ENCODE measurements at places on chromosomes 1 and 21.

DNA sequence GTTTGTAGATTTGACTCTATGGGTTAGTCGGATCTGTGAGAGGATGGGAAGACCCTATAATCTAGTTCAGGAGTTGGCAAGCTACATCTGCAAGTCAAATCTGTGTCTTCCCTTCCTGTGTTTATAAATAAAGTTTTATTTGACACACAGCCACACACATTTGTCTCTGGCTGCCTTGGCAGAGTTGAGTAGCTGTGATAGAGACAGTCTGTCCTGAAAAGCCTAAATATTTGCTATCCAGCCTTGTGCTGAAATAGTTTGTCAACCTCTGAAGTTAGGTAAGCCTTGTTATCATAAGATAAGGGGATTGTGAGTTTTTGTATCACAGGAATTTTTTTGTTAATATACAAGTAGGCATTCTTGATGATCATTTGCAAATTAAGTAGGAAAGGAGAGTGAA, 136.8 kb downstream of the NOS1AP start:
- no peak for DNase-seq

GRCh38 chr1:58548371-58548770, 1.8 kb upstream of the OMA1 start:
- no peak for DNase-seq

DNA sequence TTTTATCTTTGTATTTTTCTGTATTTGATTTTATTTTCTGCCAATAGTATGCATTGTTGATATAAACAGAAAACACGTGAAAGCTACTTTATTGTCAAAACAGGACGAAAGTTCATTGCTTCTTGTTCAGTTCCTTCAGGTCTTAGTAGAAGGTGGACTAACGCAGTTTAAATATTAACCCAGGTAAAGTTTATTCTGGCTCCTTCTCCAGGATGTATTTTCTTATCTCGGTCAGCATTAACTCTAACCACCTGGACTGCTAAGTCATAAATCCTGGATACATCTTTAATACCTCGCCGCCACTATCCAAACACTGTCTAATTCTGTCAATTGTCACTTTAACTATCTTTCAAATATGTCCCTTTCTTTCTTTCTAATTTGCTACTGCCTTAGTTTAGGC, 5.7 kb upstream of the SOAT1 start:
- DNase-seq = no peak

- DNase-seq = no peak
Observed at GRCh38 chr1:53608071-53608470, 130.9 kb downstream of the GLIS1 start.

DNA sequence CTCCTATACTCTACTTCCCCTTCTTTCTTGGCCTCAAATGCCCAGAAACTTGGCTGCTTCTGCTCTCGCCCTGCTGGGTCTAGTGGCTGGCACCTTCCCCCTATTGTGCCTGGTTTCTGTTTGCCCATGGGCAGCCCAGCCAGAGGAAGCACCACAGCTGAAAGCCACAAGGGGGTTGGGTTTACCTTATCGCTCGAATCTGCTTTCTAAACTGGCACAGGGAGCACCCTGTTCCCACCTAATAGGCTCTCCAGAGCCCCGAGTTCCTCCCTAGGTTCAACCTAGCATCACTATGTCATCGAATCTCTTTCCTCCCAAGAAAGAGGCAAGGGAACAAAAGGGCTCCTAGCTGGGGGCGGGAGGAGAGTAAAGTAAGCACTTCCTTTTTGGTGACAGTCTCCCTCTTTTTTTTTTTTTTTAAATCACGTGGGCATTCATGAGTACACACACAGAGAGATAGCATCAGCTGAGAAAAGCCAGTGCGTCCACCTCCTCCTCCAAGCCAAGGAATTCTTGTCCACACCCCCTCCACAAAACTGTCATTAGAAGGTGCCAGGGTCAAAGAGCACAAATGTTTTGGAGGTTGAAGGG, 72.8 kb downstream of the PLEKHA6 start:
- peak; percentile 1 for DNase-seq

GRCh38 chr21:35316933-35317332, 267.8 kb upstream of the RUNX1 start:
- no peak for DNase-seq

DNA sequence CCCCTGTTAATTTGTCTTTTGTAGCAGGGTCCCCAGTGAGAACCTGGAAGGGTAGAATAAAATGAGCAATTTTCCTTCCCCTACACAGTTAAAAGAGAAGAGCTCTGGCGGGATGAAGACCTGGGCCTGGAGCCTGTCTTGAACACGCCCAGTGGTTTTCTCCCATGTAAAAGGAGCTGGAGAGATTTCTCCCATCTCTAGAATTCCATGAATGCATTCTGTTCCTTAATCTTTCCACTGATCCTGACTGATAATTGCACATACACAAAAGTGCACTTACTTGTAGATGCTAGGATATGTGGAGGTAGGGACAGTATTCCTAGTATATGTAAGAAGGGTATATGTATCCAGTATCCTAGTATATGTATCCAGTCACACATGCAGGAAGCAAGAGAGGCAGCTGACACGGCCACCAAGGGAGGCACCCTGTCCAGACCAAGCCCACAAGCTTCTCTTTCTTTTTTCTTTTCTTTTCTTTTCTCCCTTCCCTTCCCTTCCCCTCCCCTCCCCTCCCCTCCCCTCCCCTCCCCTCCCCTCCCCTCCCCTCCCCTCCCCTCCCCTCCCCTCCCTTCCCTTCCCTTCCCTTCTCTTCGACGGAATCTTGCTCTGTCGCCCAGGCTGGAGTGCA, 11.9 kb upstream of the PKNOX1 start:
- DNase-seq = no peak

GRCh38 chr1:178324003-178324402, 172.8 kb downstream of the CLEC20A start:
- DNase-seq = no peak

- DNase-seq = no peak
Observed at GRCh38 chr1:150917387-150917786, 8.8 kb upstream of the SETDB1 start.

Measured in stimulated activated CD8-positive, alpha-beta memory T cell treated with anti-CD3 and anti-CD28 coated beads, Interleukin-7, amount 100 ng/mL, for 1 hour (primary cell).